Brain microvascular endothelial cell (primary cell): ENCODE measurements at places on chromosomes 4 and X.

- DNase-seq = no peak
These were observed 40.9 kb downstream of the CPEB2 start for GRCh38 chr4:15043226-15043625.

- DNase-seq = peak; percentile 13
These were observed 886 bp downstream of the DCLK2 start for GRCh38 chr4:150079081-150079581.

DNA sequence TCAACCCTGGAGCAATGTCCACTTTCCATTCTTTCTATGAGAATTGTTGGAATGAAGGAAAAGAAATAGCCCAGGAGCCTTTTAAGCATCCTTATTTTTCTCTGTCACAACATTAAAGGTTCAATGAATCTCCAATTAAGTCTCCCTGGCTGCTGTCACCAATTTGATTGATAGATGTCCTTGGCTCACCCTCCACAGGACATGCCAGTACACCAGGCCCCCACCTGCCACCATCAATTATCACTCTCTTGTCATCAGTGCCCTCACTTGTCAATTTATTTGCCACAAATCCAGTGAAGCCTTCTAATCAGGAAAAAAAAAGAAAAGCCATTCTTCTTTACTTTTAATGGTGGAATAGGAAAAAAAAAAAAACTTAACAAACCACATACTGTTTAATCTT lies 453.6 kb downstream of the CENPC start:
- DNase-seq = no peak

DNA sequence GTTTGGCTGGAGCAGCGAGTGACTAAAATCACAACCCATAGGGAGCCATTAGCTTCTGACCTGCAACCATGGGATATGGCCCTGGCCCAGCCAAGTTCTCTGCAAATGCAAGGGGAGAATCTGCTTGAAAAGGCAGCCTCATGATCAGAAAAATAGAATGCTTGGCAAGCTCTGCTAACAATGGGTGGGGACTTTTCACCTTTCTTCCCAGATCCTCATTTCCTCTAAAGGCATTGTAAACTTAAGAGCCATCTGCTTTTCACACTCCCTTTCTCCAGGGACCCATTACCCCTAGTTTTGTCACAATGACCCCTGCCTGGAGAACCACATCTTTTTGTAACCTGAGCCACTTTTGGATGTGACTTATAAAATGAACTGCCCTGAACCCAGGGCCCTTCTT lies 104.3 kb downstream of the PARM1 start:
- DNase-seq = no peak

DNA sequence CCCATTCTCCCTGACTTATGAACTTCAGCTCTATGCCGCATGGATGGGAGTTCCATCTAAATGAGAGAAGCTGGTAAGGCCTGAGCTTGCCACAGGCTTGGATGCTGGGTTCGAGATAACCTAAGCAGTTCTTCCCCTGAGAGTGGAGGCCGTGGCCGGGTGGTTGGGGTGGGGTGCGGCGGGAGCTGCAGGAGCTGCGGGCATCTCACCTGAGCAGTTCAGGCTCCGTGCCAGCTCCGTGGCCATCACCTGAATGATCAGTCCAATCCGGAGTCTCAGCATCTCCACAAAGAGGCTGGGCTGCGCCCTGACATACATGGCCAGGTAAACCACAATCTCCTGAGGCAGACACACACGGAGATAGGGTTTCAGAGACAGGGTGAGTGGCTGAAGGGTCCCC lies 77.6 kb downstream of the PHKA2 start:
- no peak for DNase-seq
